ENCODE measurements at places on chromosomes 5 and 9. TPM values are rescaled to one million over a fixed set of nuclear protein-coding genes. Genes with fewer than 3 reads are reported as not detected.

PPP2CA gene
- total RNA-seq = 191 TPM

PCDHA4 gene
- 0.22 TPM for total RNA-seq

TAF11L13 gene
- total RNA-seq = not detected

NAIP gene
- total RNA-seq = 5.2 TPM

TRIM7 gene
- 15.4 TPM for total RNA-seq

BNC2 gene
- total RNA-seq = 39.6 TPM
